ENCODE measurements at places on chromosomes 3 and 15.

- DNase-seq = no peak
These were observed 18.1 kb upstream of the SMCO1 start for GRCh38 chr3:196533260-196533681.

GRCh38 chr3:134696155-134696554 is 45.3 kb upstream of the KY start:
- no peak for DNase-seq

DNA sequence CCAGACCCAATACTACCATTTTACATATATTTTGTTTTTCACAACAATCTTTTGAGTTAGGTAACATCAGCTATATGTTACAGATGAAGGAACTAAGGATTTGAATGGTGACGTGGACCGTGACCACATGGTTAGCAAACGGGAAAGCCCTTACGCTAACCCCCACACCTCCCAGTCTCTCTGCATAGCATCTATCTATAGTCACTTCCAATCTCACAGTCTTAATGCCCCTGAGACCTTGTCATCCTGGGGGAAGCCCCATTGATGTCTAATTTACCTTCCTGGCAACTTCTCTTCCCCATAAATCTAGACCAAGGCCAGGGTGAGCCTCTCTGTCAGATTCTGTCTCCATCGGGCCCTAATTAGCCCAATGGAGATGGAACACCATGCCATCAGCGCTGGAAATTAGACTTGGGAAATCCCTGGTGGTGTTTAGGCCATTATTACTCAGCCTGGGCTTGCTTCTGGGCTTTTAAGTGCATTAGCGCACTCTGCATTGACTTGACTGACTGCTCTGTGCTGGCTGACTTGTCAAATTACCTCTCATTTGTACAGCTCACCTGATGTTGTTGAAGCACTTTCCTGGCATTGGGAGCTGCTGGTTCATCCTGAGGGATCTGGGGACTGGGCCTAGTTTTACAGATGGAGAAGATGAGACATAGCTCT is 34.0 kb upstream of the SH3GL3 start:
- DNase-seq = no peak

DNA sequence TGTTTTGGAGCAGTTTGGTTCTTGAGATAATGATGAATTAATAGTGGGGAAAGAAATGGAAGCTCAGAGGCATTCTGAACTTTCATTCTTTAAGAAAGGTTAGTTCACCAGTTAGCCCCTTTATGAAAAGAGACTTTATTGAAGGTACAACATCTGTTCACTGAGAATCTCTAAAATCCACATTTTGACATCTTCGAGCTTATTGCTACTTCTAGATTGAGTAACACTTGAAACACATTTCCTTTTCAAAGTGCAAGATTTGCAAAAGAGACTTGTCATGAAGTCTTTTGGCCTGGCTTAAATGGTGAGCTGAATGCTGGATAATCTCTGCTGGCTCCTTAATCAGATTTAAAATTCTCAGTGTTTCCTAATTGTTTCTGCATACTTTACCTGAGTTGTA is 42.3 kb downstream of the RAB8B start:
- no peak for DNase-seq

DNA sequence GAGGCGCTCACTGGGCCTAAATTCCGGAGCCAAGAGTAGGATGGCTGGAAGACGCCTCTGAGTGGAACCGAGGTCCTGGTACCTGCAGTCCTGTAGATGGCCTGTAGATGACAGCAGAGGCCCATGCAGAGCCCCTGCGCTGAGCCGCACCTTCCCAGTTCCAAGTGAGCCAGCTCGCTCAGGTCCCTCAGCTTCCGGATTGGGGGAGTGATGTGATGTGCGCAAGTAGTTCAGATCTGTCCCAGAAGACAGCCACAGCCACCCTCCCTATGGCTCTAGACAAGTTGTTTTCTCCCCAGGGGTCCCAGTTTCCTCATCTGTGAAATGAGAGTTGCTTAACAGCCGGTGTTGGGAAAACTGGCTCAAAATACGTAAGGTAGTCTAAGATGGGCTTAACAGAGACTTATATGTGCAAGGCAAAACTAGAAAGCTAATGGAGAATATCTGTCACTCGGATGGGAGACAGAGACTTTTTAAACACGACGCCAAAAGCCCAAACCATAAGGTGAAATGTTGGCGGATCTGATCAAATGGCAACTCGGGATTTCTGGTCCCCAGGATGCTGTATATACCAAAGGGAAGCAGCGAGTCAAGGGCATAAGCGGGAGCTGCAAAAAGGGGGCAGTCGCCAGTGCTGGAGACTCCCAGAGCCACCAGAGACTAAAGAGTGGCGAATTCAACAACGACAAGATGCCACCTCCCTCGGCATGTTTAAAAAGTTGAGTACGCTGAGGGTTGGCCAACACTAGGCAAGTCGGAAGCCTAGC is 765 bp upstream of the MAPKAPK3 start:
- DNase-seq = peak; percentile 91

DNA sequence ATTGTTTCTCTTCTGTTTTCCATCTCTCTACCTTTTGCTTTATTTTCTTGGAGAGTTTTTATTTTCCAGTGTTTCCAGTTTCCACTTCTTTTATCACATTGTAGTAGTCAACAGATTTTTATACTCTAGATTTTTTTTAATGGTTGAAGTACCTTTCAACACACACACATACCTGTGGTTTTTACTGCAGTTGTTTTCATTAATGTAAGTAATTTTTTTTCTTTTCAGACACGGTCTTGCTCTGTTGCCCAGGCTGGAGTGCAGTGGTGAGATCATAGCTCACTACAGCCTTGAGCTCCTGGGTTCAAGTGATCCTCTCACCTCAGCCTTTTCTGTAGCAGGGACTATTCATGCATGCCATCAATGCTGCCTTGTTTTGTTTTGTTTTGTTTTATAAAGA is 472.5 kb upstream of the SGO1 start:
- DNase-seq = no peak

DNA sequence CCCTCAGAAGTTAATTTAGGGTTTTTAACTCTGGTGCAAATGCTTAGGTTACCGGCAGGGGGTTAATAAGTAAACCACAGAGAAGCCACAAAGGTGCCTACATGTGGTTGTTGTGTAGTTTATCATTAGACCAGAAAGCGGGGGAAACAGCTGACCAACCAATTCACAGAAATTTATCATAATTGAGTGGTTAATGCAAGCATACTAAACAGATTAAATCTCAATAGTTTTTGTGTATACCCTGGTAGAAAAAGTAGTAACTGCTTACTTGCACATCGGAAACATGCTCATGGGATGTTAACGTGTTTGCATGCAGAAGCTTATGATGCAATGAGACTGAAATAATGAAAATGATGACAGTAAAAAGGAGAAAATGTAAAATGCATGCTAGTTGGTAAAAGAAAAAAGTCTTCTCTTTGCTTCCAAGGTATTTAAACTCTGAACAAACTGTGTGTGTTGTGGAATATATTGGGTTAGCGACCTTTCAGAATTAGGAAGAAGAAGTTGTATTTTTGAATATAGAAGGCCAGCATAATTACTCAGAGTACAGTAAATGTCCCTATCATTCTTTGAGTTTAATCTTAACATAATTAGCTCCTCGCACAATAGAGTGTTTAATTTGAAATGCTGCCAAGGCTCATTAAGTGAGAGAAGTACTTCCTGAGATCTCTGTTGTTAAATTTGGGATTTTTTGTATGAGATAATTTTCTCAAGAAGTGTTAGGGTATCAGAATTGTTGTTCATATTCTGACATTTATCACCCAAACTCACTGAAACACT is 316.2 kb downstream of the PTPRG start:
- DNase-seq = no peak

- DNase-seq = no peak
These were observed 104.8 kb upstream of the MEX3B start for GRCh38 chr15:82150645-82151044.

DNA sequence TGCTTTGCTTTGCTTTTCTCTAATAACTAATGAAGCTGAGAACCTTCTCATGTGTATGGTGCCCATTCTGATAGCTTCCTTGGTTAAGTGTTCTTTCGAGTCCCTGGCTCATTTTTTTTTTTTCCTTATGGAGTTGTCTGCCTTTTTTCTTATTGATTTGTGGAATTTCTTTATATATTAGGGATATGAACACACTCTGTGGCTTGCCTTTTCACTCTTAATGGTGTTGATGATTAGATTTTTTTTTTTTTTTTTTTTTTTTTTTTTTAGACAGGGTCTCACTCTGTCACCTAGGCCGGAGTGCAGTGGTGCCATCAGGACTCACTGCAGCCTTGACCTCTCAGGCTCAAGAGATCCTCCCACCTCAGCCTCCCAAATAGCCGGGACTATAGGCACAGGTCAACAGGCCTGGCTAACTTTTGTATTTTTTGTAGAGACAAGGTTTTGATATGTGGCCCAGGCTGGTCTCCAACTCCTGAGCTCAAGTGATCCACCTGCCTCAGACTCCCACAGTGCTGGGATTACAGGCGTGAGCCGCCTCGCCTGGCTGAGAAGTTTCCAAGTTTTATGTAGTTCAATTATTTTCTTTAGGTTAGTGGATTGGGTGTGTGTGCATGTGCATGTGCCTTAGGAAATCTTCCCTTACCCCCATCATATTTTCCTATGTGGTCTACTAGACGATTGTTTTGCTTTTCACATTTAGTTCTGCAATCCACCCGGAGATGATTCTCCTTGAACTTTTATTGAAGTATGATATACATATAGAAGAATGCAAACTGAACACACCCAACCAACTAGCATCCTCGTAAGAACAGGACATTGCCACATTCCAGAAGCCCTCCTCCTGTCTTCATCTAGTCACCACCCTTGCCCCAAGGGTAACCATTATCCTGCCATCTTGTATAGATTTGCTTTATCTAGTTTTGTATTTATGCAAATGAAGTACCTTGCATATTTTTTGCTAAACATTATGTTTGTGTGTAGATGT is 1.7 kb upstream of the SNRPA1 start:
- no peak for DNase-seq

- no peak for DNase-seq
These were observed 176.3 kb downstream of the FOXP1 start for GRCh38 chr3:71406972-71407810.

GRCh38 chr3:17342119-17342518 is 400.3 kb downstream of the TBC1D5 start:
- DNase-seq = no peak

- DNase-seq = peak; percentile 99
These were observed at the start of gene DCBLD2 for GRCh38 chr3:98901392-98902350. DCBLD2 (minus strand) TSS chr3:98901695; CDS start chr3:98901326, 369 bp downstream.

DNA sequence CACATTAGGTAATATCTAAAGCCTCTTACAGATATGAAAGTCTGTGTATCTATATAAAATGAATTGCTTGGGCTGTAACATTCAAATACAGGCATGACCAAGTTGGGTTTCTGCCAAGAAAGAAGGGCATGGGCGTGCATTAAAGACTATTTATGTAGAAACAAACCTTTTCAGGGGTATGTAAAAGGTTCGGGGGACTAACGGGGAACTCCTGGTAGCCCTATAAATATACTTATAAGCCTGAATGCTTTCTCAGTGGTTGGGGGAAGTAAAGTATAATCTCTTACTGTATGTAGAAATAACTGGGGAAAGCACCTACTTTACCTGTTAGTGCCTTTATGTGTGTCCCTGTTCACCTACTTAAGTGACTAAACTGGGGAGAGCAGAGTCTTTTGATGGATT is 154.5 kb upstream of the TBL1XR1 start:
- DNase-seq = no peak

GRCh38 chr15:101283931-101284330 is 6.6 kb upstream of the SELENOS start:
- no peak for DNase-seq

DNA sequence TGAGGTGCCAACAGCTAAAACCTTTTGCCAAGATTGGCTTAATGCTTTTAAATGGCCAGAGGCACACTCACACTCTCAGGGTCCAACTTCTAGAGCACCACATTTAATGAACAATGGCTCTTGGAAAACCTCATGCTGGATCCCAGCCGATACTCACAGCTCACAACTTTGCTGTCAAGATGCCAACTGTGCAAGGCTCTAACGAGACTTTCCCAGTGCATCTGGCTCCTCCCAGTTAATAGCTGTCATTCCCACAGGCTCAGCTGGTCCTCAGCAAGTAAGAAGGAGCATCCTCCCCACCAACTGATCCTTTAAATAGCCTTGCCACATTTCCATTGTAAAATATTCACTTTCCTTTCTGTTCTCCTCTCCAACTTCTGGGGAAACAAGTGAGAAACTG is 20.3 kb upstream of the FRMD4B start:
- DNase-seq = no peak

- DNase-seq = no peak
These were observed 7.7 kb downstream of the CHRNB4 start for GRCh38 chr15:78633348-78633747.

GRCh38 chr15:86624261-86625036 is 544.8 kb downstream of the AGBL1 start:
- DNase-seq = peak; percentile 57

DNA sequence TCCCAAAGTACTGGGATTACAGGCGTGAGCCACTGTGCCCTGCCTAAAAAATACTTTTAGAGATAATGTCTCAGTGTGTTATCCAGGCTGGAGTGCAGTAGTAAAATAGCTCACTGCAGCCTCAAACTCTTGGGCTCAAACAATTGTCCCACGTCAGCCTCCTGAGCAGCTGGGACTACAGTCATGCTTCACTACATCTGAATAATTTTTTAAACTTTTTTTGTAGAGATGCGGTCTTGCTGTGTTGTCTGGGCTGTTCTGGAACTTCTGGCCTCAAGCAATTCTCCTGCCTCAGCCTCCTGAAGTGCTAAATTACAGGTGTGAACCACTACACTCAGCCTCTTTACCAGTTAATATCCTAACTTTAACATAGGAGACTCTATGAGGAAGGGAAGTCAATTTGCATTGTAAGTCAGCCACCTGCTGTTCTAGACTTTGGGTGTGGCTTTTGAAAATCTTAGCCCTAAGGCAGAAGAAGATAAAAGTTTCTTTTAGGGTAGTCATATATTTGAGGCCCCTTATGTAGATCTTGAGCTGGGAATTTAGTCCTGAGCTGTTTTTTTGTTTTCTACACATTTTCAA is 78.2 kb upstream of the RASGRP1 start:
- no peak for DNase-seq

GRCh38 chr3:134086616-134087015 is 56.9 kb upstream of the SLCO2A1 start:
- no peak for DNase-seq

DNA sequence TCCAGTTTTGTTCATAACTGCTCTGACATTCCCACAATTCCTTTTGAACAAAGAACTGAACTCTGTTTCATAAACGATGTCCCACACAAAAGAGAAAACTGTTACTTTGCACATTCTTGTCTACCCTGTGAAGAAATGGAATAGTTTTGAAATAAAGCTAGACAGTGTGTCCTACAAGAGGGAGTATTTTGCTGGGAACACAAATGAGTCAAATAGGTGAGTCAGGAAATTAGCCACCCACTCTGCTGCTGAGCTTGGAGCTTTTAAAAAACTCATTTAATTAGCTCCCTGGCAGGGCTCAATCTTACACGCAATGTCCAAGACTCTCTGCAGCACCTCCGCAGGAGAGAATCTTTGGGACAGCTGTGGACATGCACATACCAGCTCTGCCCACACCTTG is 193.4 kb downstream of the SLC9A9 start:
- DNase-seq = no peak

DNA sequence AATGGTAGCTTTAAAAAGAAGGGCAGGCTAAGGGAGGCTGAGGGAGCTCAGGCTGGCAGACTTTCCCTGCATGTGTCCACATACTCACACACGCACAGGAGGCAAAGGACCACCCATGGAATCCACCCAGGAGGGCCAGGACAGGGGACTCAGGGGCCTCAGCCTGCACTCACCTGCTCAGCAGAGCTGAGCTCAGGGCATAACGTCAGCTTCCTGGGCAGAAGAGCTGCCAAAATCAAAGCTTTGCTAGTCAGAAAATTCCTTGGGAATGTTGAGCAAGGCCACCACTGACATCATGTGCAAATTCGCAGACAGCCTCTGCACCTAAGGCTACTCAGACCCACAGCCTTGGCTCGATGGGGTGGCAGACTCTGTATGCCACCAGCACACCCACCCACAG is 16.4 kb upstream of the ALAS1 start:
- DNase-seq = no peak

- DNase-seq = no peak
These were observed 2.1 kb downstream of the ISL2 start for GRCh38 chr15:76338486-76339304.

All from cerebellar cortex (tissue), 1 donor.